ENCODE measurements at places on chromosomes 6 and 20.

GRCh38 chr6:47853766-47854165 lies 71.9 kb downstream of the OPN5 start:
- peak; percentile 5 for DNase-seq

DNA sequence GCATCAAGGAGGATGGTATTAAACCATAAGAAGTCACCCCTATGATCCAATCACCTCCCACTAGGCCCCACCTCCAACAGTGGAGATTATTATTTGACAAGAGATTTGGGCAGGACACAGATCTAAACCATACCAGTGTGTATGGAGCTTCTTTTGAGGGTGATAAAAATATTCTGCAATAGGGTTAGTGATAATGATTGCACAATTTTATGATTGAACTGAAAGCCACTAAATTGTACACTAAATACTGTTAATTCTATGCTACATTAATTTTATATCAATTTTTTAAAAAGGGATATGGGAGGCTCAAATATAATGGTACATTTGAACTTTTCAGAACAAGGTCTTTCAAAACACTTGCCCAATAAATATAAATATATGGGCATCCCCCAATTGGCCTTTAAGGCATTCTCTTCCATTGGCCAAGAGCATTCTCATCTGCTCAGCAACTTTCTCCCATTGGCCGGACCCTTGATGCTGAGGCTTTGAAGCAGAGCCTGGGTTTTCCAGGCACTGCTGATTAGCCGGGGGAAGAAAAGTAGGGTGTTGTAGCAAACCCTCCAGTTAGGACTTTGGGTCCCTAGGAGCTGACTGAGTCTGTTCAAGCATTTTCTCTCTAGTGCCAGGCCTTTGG lies 209.9 kb downstream of the LRFN2 start:
- DNase-seq = no peak

DNA sequence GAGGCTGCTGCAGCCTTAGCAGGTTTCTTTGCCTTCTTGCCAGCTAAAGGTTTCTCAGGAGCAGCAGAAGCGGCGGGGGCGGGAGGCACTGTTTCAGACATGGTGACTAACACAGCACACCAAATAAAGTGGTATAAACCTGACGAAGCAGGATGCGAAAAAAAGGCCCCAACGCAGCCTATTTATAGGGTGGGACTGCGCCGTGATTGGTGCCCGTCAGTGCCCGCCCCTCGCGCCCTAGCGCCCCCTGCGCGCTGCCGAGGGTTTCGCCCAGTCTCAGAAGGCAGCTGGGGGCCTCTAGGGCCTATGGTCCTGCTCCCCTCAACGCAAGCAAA lies 55.0 kb downstream of the TRIM38 start:
- DNase-seq = no peak

DNA sequence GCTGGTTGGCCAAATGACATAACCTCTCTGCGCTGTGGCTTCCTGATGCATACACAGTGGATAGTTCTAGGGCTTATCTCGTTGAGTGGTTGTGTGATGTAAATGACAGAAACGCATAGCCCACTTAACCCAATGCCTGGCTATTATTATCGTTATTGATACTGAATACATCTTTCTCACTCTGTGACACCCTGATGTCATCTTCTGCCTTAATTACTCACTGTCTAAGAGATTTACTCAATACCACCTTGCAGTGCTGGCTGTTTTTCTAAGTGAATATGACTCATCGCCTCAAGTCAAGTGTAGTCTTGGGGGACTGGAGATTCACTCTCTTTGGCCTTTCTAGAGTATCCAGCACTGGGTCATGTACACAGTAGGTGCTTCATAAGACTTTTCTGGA lies 73.6 kb downstream of the NDUFAF5 start:
- DNase-seq = no peak

DNA sequence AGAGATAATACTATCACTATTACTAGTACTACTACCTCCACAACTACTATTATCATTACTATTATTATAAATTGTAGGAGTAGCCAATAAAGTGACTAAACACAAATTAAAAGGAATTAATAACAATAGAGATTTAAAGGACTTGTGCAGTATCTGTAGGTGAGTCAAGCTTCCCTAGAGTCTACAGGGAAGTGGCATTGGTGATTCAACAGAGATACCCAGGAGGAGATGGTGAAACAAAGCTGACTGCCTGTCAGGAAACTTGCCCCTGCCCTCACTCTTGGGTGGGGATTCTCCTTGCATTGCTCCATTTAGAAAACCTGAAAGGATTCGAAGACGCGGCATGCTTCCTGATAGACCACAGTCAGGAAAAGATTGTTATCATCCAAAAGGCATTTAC lies 23.3 kb upstream of the BCLAF1 start:
- DNase-seq = no peak

- DNase-seq = no peak
Measured at GRCh38 chr20:32727683-32728082, 15.6 kb downstream of the COMMD7 start.

- DNase-seq = no peak
Measured at GRCh38 chr20:4165984-4166725, 150.8 kb upstream of the RNF24 start.

GRCh38 chr6:22673474-22673873 lies 104.1 kb downstream of the HDGFL1 start:
- no peak for DNase-seq

- DNase-seq = no peak
Measured at GRCh38 chr6:152698692-152699091, 995 bp downstream of the MYCT1 start.
